ENCODE measurements at places on chromosomes 1 and 21. TPM values are rescaled to one million over a fixed set of nuclear protein-coding genes. Genes with fewer than 3 reads are reported as not detected.

MAEL gene
- not detected for polyA plus RNA-seq

GRCh38 chr1:232486006-232486405 is 143.9 kb downstream of the SIPA1L2 start:
- no peak overlapping the region for H3K4me3 ChIP-seq
- H3K4me1 ChIP-seq = no peaks in the 10 kb centered on the region

DNA sequence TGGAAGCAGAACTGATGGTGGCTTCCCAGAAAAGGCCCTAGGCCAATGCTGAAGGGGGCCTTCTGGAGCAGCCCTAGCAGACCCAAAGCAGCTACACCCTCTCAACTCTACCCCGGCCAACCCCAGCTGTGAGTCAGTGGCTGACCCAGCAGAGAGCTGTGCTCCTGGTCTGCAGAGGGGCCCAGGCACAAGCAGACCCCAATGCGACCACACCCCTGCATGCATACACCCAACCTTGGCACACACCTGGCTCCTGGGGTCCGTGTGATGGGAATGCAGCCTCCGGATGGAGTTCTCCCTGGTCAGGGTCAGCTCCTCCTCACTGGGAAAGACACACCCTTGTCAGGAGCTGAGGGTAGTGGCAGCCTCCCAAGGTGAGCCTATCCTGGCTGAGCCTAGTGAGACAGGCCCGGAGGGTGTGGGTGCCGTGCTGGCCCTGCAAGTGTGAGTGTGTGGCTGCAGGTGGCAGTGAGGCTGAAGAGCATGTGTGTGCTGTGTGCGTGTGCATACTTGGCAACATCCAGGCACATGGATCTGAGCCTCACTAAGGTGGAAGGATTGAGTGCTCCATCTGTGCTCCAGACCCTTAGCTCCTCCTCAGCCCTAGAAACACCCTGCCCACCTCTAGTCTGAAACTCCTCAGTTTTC is 3.9 kb upstream of the ARHGAP30 start:
- H3K27me3 ChIP-seq = no peaks in the 10 kb centered on the region
- no peaks in the 10 kb centered on the region for H3K4me1 ChIP-seq
- no peak overlapping the region for H3K27ac ChIP-seq
- H3K4me3 ChIP-seq = no peak overlapping the region

DNA sequence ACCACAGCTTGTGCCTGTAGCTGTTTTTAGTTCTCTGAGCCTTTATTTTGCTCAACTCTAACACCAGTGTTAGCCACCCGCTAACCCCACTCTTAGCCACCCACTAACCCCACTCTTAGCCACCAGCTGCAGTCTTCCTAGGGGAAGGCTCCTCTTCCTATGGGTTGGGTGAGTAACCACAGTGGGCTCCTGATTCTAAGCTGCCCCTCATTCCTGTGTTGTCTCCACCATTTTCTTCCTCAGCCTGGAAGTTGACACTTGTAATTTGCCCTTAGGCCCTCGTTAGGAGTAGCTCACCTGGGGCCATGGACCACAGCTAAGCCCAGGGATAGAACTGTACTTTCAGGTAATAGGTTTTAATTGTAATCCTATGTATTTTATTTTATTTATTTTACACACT is 782.9 kb upstream of the TPTE start:
- no peaks in the 10 kb centered on the region for H3K4me1 ChIP-seq
- no peak for DNase-seq
- H3K4me3 ChIP-seq = no peak overlapping the region

All from SK-N-SH (cell line).